G401 (cell line): ENCODE measurements at places on chromosomes 1 and 21.
A peak's percentile ranks its signal among the peaks of the same experiment; 100 is the strongest.

GRCh38 chr1:183942933-183943693, 94.4 kb downstream of the COLGALT2 start:
- DNase-seq: no peak

- DNase-seq: no peak
These were observed 675.0 kb downstream of the USP25 start for GRCh38 chr21:16404776-16405175.

DNA sequence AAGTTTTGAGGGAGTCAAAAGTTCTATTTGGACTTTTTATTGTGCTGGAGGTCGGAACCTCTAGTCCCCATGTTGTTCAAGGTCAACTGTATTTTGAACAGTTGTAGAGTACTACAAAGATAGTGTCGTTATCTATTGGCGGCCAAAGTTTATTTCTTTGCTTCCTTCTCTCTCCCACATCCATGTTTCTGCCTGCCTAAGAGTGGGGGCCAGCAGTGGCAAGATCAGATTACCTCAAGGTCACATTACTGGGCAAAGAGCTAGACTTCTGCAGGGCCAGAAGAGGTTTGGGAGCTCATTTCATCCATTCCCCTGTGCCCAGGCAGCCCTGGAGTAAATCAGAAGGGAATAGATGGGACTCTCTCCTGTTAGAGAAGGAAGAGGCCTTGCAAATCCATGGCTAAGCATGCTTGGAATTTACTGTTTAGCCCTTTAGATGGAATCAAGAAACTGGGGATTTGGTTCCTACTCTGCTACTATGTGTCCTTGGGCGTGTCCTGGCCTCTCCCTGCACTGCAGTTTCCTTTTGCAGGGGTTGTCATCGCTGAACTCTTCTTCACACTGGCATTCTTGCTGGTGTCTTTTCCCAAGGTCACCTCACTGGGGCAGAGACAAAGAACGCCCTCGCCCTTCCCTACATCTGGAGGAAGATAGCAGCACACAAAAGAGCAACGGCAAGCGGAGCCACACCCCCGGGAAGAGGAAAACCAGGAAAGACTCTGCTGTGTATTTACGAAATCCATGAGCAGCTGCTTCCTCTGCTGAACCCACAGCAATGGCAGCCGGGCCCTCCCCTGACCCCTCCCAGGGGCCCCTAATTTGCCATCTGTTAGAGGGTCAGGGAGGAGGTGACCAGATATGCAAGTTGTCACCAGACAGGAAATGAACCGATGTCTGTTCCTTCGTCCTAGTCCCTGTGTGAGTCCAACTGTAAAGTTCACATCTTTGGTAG, 73.3 kb downstream of the PLPP3 start:
- DNase-seq: no peak

DNA sequence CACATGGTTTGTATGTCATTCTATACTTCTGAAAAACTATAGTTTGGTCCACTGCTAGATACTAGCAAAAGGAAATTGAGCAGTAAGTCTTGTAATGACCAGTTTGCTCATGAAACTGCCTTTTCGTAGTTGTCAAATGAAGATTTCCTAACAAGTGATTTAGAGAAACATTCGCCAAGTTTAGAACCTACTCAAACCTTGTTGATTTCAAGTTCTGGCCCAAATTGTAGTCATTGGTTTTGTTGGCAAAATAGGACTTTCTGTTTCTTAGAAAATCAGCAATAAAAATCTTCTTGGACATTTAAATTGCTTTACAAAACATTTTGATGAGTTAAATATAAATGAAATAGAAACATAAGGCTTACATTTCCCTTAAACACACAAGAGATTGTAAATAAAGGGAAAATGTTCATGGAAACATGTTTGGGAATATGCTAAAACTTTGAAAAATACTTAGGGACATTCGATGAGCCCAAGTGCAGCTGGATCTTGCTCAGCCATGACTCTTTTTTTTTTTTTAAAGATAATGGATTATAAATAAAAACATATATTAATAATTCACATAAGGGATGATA, 178.5 kb upstream of the LYPLAL1 start:
- DNase-seq: no peak

GRCh38 chr1:185039726-185040407, 5.5 kb upstream of the RNF2 start:
- no peak for DNase-seq

DNA sequence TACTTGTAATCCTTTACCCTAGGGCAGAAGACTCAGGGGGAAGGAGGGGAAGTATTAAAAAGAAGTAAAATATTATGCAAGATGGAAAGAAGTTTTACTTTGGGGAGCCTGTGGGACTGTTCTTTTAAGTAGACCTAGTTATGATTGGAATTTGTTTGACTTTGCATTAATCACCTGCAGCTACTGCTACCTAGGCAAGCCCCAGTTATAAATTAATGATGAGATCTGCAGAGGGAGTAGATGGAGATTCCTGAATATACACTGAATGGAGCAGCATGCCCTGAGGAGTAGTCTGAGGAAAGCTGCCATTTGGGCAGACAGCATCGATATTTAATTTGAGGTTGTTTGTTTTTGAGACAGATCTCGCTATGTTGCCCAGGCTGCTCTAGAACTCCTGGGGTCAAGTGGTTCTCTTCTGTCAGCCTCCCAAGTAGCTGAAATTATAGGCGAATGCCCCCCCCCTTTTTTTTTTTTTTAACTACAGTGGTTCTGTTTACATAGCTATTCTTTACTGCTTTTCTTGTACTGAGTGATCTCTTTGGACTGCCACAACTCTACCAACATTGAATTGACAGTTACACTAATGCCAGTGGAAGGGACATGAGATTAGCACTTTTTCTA, 81.4 kb upstream of the SERTAD4 start:
- no peak for DNase-seq

GRCh38 chr1:246591504-246591903, 25.2 kb downstream of the CNST start:
- DNase-seq: no peak

DNA sequence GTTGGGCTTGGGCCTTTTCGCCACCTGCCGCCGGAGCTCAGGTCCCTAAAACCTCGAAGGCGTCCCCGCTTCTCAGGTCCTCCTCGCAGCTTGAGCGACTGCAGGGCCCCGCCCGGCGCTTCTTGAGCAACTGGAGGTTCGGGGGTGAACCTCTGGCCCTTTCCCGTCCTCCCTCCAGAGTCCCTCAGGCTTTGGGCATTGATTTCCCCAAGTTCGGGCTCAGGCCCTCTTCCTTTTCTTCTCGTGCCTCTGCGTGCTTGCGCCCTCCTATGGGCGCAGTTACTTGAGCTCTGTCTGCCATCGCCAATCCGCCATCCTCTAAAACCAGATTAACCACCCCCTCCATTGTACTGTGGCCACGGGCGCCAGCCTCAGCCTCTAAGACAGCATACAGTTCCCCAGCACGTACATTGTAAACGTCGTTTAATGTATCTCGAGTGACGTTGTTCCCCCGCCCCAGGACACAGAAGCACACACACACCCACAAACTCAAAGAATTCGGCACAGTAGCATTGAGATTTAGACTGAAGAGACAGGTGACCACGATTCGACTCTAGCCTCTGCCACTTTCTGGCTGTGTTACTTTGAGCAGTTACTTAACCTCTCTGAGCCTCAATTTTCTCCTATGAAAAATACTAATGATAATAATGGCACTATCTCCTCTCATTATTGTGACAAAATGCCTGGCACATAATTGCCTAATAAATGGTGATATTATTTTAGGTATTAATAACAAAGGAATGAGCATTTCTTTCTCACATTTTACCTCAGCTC, 22.6 kb downstream of the BTG2 start:
- DNase-seq: peak; percentile 75

GRCh38 chr1:51518033-51518585, 957 bp downstream of the EPS15 start:
- peak; percentile 70 for DNase-seq

DNA sequence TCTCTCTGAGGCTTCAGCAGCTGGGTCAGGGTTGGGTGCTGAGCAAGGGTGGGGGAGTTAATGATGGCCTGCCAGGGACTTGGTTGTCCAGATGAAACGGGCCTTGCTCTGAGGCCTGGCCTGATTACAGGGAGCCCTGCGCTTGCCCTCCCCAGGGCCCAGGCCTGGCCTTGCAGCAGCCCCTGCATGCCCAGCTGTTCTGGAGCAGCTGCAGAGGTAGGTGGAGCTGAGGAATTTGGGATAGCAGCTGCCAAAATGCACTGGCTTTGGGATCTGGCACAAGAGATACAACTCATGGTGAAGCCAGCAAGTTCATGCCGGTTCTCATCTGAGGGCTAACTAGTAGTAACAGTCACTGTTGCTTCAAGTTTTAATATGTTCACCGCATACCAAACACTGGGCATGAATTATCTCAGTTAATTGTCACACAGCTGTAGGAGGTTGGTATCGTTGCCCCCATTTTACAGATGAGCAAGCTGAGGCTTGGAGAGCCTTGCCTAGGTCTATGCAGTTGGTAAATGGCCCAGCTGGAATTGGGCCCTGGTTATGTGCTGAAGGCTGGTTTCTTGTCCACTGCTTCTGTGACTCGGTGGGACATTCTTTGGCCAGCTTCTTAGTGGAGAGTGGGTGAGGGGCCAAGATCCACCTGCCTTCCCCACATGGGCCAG, 7.3 kb upstream of the SERINC2 start:
- no peak for DNase-seq

GRCh38 chr1:53625049-53625448, 113.9 kb downstream of the GLIS1 start:
- no peak for DNase-seq

DNA sequence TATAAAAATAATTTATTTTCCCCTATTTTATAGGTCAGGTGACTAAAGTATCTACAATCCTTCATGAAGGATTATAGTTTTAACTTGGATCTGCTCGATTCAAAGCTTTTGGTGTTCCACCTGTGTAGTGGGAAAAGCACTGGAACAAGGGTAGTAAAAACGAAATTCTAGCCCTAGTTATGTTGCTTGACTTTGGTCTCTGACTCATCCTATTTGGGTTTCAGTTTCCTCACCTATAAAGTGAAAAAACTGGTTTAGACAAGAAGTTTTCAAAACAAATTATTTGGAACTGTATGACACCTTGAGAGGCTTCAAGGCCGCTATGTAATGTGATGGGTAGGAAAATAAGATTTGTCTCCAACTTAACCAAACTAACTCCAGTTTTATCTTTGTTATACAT, 505.2 kb upstream of the ZRANB2 start:
- no peak for DNase-seq

- DNase-seq: no peak
These were observed 23.7 kb upstream of the NFIA start for GRCh38 chr1:61058483-61059245.

DNA sequence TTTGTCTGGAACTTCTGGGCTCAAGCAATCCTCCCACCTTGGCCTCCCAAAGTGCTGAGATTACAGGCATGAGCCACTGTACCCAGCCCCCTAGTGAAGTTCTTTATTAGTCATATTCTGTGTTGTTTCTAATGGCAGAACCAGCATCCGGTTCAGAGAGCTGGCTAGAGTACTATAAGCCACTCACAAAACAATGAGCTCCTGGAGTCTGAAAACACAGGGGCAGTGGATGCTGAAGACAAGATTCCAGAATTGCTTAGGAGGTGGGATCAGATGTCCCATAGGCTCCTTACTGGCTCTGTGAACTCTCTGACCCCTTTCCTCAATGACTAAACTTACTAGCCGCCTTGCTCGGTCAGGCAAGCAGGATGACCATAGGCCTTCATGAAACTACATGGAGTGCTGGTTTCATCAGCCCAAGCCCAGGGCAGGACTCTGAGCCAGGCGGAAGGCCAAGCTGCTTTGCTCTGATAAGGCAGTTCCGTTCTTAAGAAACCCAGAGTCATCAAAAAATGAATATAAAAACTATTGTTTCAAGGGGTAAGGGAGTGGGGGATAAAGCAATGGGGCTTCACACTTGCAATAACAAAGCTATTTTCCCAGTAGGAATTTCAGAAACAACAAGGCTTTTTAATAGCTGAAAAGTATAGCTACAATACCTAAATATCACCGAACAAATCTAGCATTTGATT, 8.1 kb downstream of the MTHFR start:
- DNase-seq: no peak

- no peak for DNase-seq
These were observed 78.1 kb upstream of the PTBP2 start for GRCh38 chr1:96643519-96643918.

DNA sequence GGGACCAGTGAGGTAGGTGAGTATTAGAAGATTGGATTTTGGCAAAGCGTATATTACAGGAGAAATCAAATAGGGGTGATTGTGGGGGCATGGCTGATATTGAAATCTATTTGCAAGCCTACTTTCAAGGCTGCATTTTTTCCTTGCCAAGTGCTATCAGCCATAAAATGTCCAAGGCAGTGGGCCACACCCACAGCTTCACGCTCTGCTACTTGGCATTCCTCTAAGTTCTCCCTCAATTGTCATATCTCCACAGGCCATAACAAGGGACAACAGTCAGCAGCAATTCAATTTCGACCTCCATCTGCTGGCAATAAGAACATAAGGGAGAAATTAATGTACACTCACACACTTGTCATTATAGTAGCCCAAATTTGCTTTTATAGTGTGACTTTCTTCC, 667.1 kb upstream of the PKN2 start:
- peak; percentile 8 for DNase-seq

DNA sequence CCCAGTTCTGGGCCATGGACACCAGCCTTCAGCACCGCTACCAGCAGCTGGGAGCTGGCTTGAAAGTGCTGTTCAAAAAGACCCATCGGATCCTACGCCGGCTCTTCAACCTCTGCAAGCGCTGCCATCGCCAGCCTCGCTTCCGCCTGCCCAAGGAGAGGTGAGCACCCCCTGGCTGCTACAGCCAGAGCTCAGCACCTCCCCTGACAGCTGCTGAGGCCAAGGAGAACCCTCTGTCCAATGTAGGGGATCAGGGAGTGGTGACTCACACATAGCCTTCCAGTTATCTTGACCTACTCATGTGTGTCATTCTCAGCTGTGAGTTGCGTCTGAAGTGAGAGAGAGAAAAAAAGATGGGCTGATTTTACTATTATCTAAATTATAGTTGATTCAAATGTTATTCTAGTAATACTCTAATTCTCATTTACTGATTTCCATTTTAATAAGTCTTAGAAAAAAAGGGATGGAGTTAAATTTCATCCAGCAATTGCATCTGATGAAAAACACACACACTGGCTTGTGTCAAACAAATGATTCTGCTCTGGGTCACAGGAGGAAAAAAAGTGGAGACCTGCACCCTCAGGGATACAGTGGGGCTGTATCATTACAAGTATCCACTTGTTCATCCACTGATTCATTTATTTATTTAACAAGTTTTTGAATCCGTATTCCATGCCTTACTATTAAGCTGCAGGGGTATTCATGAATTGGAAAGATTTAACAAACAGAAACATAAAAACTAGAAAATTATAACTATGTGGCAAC, 108.0 kb downstream of the BRINP2 start:
- DNase-seq: no peak

- no peak for DNase-seq
These were observed 6.8 kb upstream of the TADA1 start for GRCh38 chr1:166882893-166883292.
